Putamen (tissue), 1 donor: ENCODE measurements at places on chromosomes 16 and 17.

DNA sequence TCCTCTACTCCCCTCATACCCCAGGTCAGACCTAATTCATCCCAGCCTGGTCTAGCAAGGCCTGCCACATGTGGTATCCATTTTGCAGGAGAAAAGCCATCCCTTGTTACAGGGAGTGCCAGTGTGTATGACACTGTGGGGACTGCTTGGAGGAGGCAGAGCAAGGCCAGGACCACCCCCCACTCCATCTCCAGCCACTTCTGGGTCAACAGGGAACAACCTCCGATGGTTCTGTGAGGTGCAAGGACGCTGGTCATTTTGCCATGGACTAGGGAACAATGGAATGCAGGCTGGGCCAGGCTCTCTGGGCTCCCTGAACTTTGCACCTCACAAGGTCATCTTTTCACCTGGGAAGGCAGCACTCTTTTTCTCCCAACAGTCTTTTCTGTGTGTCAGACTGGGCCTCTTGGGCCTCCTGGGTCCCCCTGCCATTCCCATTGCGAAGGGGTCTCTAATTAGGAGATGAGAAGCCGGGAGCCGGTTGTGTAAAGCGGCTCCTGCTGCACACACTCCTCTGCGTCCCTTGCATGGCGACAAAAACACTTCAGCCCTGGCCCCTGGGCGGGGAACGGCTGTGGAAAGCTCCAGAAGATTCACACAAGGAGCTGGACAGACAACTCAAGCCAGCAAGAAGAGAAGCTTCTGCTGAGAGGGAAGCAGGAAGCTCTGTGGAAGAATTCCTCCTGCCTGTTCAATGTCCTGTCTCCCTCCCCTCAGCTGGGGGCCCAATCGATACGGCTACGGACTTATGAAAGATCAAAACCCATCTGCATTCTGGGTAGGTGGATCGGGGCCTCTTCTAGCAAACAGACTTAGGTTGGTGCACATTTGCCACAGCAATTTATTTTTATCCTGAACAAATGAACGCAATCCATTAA is 38.5 kb upstream of the MTSS2 start:
- no peak for DNase-seq

GRCh38 chr17:82311971-82312370 is 5.4 kb downstream of the CD7 start:
- DNase-seq: no peak

- no peak for DNase-seq
Measured at GRCh38 chr17:81396722-81397313, 1.6 kb downstream of the BAHCC1 start.

DNA sequence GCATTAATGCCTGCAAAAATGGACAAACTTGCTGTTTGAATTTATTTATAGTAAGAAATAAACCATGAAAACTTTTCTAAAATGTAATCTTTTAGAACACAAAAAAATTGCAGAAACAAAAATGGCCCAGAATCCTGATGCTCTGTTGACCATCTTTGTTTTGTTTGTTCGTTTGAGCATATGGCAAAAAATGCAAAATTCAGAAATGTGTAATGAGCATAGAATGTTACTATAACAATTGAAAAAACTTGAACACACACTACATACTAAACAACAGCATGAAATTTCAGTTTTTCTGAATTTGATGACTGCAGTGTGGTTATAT is 1.1 kb upstream of the KPNA2 start:
- DNase-seq: no peak

DNA sequence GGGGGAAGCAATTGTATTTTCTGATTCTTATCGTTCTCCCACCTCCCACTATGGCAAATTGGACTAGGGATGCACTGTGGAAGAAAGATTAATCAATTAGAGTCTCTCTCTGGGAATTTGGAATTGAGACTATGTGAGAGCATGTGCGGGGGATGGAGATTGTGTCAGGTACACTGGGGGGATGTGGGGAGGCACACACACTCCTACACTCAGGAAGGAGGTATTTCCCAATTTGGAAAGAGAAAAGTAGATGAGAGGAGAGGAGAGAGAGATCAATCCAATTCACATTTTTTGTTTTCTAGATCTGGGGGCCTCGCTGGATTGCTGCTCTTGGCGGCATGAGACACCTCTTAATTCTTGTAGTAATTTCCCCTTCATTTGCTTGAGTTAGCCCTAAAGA is 14.3 kb upstream of the PRKCB start:
- DNase-seq: no peak

DNA sequence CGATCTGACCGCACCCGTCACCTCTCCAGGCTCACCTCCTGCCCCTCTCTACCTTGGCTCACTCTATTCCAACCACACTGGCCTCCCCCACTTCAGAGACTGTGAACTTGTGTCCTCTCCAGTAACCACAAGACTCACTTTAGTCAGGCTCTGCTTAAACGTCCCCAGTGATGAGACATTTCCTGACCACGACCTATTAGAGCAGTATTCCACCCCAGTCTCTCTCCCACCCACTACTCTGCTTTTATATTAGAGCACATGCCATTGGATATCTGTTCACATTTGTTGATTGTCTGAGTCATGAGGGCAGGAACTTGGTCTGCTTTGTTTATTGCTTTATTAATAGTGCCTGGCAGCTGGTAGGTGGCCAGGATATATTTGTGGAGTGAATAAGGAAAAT is 20.1 kb downstream of the COX11 start:
- DNase-seq: no peak

DNA sequence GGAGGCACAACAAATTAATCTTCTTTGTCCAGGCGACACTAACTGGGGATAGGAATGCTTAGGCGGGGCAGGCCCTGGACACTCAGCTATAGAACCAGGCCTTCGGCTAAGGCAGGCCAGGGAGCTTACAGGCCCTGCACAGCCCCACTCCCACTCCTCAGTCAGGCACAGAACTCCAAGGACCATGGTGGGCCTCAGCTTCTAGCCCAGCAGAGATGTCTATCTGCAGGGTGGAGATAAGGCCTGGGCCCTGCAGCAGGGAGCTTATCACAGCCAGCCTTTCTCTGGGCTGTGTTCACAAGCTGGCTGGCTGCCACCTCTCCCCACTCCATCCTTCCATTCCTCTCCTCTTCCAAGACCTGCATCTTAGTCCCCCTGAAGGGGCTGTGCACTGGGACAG is 68.1 kb downstream of the TMEM132E start:
- no peak for DNase-seq
